ENCODE measurements at places on chromosomes 3 and 15.
A peak's percentile ranks its signal among the peaks of the same experiment; 100 is the strongest.

GRCh38 chr3:170200987-170201386, 19.5 kb upstream of the PHC3 start:
- no peak for DNase-seq

GRCh38 chr3:157741607-157742006, 238.4 kb upstream of the VEPH1 start:
- DNase-seq = no peak

DNA sequence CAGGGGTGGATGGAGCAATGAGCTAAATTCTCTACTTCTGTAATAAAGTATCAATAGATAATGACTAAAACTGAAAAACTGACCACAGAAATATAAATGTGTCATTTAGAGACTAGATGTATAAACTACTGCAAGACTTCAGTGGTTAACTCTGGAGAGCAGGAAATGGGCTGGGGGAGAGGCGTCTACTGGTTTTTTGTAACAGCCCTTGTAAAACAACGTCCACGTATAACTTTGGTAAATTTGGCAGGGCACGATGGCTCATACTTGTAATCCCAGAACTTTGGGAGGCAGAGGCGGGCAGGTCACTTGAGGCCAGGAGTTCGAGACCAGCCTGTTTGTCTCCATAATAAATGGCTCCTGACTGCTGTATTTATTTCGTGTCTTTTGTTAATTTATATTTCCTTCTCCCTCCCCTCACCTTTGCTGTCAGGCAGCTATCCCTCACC, 12.5 kb downstream of the RAB27A start:
- no peak for DNase-seq

GRCh38 chr3:4836516-4836915, 142.7 kb upstream of the BHLHE40 start:
- no peak for DNase-seq

- DNase-seq = peak; percentile 13
Observed at GRCh38 chr3:149936812-149937230, 33.9 kb downstream of the PFN2 start.

GRCh38 chr15:95284492-95284891, 1046.0 kb upstream of the NR2F2 start:
- DNase-seq = no peak

DNA sequence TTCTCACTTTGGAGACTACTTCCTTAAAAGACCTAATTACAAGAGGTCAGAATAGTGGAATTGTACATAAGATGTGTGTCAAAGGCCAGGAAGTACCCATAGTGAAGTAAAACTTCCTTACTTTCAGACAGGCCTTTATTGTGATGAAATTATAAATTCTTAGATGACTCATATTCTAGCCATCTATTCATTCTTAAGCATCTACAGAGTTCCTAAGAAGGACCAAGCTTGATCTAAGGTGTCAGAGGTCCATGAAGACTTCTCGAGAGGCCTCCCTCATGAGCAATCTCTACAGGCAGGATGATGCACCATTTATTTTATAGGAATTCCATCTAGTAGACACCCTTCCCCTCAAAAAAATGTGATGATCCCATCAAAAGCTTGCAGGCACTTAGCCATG, 493.3 kb downstream of the MAGI1 start:
- DNase-seq = no peak

GRCh38 chr3:24278543-24278942, 216.1 kb downstream of the THRB start:
- DNase-seq = no peak

DNA sequence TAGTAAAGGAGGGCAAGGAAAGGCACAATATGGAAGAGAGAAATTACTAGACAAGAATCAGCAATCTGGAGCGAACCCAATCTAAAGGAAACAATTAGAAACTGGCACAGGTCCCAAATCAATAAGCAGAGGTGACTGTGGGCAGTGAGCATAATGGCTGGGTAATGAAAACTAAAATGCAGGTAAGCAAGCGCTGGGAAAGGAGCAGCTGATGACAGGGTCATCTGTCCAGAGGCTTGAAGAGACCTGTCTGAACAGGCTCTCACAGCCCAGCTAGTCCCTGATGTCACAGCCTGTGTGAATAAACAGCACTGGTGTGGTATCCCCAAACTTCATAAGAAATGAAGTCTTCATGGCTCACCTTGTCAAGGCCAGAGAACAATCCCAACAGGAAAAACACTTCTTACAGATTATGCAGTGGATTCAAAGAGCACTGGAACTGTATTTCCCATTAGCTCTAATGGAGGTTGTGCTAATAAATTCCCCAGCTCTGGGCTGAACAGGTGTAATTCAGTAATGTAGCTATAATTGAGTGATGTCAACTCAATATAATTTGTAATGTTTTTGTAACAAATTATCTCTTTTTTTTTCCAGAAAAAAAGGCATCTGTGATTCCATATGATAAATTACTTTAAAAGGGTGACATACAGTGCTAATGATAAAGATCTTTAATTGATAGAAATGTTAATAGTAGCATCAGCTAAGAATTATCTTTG, 197.3 kb downstream of the FHIT start:
- DNase-seq = no peak

- no peak for DNase-seq
Observed at GRCh38 chr3:124882816-124883747, 4.1 kb downstream of the ITGB5 start.

DNA sequence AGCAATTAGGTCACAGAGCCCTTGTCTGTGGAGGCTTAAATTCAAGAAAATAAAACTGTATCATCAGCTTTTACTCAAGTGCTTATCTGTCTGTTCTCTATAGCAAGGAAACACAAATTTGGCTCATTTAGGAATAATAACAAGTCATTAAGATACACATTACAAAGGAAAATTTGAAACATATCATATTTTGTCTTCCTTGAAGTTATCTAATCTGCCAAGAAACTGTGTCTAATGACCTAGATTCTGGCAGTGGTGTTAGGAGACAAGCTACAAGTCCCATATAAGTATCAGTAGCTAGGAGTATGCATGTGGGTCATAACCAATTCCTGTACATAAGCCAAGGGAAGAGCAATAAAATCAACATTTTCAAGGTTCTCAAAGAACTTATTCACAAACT, 108.2 kb upstream of the SETMAR start:
- no peak for DNase-seq

- no peak for DNase-seq
Observed at GRCh38 chr3:154151969-154152368, 30.8 kb downstream of the ARHGEF26 start.

DNA sequence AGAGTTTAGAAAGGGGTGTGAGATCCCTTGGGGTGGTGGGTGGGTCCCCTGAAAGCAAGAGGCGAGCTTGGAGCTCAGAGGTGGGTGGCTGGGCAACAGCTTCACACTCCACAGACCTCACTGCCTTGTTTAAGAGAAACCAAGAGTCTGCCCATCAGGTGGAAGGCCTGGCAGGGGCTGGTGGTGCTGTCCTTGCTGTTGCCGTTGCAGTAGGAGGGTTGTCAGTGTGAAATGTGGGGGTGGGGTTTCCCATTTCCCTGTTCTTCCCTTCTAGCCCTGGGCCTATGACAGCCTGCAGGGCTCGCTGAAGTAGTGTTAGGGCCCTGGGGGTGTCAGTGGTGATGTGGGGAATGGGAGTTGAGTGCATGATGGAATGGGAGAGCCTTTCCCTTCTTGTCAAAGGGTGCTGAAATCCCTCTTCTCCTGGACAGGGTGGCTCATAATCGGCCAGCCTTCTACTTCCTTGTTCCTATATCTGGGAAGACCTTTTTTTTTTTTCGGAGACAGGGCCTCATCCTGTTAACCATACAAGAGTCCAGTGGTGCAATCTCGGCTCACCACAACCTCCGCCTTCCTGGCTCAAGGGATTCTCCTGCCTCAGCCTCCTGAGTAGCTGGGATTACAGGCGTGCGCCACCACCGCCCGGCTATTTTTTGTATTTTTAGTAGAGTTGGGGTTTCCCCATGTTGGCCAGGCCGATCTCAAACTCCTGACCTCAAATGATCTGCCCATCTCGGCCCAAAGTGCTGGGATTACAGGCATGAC, 4.3 kb downstream of the PLEKHO2 start:
- DNase-seq = no peak

DNA sequence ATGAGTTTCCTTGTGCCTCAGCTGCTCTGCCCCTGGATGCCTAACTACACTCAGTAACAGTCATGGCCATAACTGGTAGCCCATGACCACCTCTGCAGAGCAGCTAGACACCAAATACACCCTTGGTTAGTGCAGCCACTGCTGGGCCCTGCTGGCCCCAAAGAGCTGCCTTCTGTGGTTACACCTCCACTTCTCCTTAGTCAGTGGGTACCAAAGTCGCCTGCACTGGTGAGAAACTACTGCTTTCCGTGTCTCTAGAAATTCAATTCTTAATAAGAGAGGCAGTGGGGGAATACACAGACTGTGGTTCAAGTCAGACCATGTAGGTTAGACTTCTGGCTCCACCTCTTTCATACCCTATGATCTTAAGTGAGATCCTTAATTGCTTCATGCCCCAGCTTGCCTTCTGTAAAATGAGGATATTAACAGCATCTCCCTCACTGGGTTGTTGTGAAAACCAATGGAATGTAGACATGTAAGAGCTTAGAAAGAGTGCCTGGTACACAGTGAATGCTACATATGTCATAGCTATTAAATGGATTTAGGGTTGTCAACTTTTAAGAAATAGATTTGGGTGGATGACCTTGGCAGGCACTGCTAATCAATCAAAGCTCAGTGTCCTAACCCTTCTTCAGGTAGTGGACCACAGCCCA, 18.2 kb downstream of the HEG1 start:
- DNase-seq = no peak

- DNase-seq = no peak
Observed at GRCh38 chr3:119098619-119099222, 47.2 kb upstream of the TEX55 start.

GRCh38 chr3:5013021-5013906, 34.0 kb downstream of the BHLHE40 start:
- no peak for DNase-seq

GRCh38 chr3:184582646-184583577, 21.3 kb downstream of the EPHB3 start:
- DNase-seq = no peak

DNA sequence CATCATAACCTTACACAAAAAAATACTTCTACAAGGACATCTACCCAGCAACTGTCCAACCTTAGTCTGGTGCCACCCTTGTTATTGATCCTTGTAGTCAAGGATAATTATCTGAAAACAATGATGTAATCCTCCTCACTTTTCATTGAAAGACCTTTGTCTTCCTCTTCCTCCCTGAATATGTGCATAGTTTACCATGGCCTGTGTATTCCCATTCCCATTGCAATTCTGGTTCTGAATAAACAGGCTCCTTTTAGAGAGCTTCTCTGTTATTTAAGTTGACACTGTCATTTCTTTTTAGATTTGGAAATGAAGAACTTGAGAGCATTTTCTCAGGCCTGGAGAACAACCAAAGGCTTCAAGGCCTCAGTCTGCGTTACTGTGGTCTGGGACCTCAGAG, 53.3 kb upstream of the RNF7 start:
- no peak for DNase-seq

GRCh38 chr3:26480377-26480776, 142.2 kb upstream of the LRRC3B start:
- no peak for DNase-seq

- no peak for DNase-seq
Observed at GRCh38 chr15:53354874-53355273, 404.6 kb downstream of the WDR72 start.

- no peak for DNase-seq
Observed at GRCh38 chr3:89212619-89213018, 105.2 kb downstream of the EPHA3 start.

GRCh38 chr3:65030847-65031463, 343.2 kb upstream of the ADAMTS9 start:
- no peak for DNase-seq

DNA sequence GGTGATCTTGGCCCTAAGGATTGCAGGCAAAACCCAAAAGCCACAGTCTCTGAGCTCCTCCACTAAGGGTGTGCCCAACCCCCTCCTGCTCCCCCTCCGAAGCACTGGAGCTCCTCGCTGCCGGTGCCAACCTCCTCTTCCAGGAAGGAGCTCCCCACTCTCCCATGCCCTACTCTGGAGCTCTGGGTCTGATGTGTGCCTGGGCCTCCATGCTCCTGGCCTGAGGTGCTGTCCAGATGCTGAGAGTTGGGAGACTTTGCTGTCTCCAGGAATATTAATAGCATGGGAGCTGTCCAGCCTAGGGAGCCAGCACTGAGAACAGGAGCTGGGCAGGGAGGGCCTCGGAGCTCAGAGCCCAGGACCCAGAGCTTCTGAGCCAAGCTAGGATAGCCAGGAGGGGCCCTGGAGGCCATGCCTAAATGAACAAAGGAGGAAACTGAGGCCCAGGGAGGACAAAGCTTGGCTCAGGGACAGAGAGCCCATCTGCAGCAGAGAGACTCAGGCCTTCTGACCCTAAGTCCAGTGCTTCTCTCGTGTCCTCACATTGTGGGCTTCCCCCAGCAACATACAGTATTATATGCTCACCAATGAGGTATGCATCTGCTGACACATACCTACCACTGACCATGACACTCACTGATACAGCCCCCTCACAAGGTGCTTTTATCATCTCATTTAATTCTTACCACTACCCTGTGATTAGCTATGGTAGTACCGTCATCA, 36.9 kb upstream of the HERC1 start:
- no peak for DNase-seq

- DNase-seq = no peak
Observed at GRCh38 chr3:61893840-61894566, 332.6 kb downstream of the PTPRG start.

- DNase-seq = no peak
Observed at GRCh38 chr15:60128000-60128376, 123.9 kb downstream of the FOXB1 start.

DNA sequence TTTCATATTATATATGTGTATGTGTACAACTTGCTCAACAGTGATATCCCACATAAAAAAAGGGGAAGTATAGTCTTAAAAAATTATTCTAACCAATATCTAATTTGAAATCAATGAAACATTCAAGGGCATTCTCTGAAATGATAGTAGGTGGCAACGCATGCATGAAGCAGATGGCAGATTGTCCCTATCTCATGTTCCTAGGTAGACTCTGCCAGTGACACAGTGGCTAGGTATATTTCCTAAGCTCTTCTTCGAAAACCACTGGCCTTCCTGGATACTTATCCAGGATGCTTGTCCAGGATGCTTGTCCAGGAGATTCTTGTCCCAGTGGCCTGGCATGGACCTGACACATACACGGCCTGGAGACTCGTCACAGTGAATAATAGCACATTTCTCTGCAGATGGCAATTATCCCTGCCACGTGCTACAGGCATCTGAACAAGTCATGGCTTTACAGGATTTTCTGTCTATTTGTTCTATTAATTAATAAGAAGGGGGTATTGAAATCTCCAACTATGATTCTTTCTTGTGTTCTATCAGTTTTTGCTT, 54.9 kb downstream of the OCA2 start:
- no peak for DNase-seq

DNA sequence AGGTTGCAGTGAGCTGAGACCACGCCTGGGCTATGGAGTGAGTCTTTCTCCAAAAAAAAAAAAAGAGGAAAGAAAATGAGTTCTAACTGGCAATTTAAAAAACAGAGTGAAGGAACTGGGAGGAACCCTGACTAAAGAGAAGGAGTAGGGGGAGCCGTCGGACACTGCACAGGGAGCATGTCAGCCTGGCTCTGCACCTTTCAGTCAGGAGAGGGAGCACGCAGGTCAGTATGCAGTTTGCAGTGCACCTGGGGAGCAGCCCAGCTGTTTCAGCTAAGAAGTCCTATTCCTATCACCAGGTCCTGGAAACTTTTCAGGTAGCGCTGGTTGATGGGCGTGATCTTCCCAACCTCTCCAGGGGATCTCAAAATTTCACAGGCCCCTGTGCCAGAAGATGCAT, 14.9 kb upstream of the ZXDC start:
- no peak for DNase-seq

- no peak for DNase-seq
Observed at GRCh38 chr3:156787926-156788663, 38.1 kb upstream of the LEKR1 start.
